DMS79 treated with DMSO at 0.1 percent for 48 hours (cell line): ENCODE measurements at places on chromosomes 7 and 10.

DNA sequence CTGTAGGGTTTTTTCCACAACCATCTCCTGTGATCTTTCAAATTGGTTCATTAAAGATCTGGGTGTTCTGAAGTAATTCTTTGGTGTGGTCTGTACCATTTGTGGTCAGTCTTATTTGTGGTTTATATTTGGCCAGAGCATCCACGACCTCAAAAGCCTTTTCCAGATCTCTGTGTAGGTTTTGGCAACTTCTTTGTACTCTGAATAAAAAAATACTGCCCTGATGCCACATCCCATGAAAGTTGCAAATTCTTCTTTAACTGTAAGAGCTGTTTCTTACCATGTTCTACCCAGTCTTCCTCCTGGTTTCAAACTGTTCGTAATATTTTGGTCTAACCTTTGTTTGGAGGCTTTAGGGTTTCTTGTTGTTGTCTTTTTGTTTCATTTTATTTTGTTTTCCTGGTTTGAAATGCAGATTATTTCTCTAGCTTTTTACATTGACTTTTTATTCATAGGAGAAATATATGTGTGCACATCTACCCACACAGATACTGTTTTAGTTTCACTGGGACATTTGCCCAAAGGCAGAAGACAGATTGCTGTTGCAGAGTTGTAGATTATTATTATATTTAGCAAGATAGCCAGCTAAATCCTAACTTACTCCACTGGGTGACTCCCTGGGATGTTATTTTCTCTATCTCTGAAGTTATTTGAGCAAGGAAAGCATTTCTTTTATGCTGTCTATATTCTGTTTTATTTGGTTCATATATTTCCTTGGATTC lies 123.2 kb upstream of the SAMD8 start:
- no peak for DNase-seq

DNA sequence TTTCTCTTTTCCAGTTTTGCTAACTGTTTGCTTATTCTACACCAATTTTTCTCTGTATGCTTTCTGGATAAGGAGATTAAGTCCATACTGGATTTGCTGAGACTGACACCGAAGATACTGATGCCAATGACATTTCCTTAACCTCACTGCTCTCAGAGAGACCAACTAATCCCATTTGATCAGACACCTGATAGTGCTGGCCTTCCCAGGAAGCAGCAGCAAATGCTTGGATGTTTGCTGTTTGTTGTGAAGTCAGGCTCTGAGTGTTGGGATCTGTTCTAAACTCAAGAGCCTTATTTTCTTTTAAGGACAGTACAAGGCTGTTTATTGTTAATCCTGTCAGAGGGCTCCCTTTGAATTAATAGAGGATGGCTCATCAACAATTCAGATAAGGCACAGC lies 143.3 kb downstream of the ANK3 start:
- no peak for DNase-seq

DNA sequence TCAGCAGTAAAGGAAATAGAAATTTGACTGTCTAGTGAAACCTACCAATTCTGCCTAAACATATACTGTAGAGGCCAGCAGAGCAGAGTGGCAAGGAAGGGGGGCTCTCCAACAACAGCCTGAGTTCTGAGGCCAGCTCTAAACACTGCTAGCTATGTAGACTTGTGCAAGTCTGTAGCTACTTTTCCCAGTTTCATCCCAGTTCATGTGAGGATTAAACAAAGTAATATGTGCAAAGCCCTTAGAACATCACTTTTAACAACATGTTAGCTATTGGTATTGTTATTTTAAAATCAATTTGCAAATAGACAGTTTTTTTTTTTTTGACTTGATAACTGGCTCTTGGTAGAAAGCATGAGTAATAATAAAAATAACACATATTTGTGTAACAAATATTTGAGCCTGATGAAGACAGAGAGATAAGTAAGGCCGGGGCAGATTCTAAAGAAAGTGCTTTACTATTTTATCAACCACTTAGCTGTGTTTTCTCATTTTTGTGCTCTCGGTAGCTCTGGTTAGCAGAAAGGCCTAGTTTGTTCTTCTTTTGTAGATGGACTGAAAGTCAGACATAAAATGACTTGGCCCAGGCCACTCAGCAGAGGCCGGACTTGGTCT lies 9.3 kb downstream of the CHST12 start:
- no peak for DNase-seq

DNA sequence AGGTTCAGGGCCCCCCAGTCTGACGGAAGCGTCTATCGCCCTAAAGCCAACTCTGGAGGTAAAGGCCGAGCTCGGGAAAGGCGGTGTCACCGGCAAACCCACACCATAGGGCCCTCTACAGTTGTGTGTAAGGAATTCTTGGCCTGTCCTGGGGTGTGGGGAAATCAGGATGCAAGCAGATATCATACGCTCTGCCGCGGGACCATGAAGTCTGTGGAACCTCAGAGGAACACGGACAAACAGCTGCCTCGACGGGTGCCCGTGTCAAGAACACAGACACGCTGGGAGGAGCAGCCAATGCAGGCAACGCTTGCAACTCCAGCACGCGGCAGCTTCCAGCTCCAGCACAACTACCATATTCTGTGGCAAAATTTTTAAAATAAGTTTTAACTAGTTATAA lies 157.9 kb downstream of the DIP2C start:
- DNase-seq, result no peak

- peak; percentile 20 for DNase-seq
Measured at GRCh38 chr10:125152450-125153368, 7.7 kb downstream of the CTBP2 start.

- DNase-seq, result no peak
Measured at GRCh38 chr10:95280637-95281036, 10.2 kb downstream of the PDLIM1 start.

DNA sequence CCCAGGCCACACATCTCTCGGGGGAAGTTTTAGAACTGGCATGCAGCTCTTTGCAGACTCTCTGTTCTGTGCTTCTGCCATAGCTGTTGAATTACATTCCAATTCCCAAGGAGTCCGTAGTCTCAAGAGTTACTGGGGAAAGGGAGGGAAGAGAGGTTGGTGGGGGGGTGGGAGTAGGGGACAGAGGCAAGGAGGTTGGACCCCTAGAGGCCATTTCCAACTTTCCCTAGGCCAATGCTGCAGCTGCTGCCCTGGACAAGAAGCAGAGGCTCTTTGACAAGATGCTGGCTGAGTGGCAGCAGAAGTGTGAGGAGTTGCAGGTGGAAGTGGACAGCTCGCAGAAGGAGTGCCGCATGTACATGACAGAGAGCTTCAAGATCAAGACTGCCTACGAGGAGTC lies 23.8 kb downstream of the MYH16 start:
- no peak for DNase-seq
